ENCODE measurements at places on chromosomes 12 and 14. TPM values are rescaled to one million over a fixed set of nuclear protein-coding genes. Genes with fewer than 3 reads are reported as not detected.

DNA sequence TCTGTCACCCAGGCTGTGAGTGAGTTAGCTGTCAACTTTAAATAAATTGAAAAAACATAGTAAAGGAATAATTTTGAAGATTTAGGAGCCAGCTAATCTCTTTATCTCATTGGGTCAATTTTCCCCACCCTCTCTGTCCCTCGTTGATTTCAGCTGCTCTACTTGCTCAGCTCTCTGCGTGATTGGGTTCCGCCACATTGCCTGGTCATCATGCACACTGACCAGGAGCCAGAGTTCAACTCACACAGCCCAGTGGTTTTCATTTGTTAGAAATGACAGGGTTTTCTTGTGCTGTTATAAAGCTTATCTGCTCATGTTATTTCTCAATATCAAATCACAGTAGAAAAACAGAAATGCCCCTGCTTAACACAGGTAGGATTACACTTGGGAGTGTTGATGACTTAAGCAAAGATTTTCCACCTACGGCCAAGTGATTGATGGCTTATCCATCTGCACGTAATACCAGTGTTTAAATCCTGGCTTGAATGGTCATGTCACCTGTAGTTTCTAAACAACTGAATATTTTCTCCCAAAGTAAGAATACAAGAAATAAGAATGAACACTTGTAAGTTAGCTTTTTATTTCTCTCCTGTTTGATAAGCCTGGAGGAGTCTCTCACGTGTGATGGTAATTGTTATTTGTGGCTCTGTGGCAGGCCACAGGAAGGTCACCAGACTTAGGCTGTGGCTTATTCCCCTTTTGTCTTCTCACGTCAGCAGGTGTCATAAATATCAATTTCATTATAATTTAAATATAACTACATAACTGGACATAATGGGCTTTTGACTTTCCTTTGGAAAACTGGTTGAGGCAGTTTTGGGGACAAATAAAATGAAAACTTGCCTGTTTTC lies 367.2 kb upstream of the DDHD1 start:
- no peak for DNase-seq

DNA sequence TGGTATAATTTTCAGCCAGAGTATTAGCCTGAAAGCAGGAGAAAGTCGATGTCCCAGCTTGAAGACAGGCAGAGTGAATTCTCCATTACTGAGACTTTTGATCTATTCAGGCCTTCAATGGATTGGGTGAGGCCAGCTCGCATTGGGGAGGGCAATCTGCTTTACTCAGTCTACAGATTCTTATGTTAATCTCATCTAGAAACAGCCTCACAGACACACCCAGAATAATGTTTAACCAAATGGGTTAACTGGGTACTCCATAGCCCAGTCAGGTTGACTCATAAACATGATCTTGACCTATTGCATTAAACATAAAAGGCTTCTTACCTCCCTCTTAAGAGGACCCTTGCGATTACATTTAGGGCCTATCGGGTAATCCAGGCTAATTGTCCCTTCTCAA lies 118.0 kb downstream of the KTN1 start:
- DNase-seq, result no peak

- no peak for DNase-seq
These were observed 807 bp downstream of the B4GALNT3 start for GRCh38 chr12:460261-461230.

GRCh38 chr12:7021956-7022355 lies 3.7 kb upstream of the LPCAT3 start:
- DNase-seq, result no peak

DNA sequence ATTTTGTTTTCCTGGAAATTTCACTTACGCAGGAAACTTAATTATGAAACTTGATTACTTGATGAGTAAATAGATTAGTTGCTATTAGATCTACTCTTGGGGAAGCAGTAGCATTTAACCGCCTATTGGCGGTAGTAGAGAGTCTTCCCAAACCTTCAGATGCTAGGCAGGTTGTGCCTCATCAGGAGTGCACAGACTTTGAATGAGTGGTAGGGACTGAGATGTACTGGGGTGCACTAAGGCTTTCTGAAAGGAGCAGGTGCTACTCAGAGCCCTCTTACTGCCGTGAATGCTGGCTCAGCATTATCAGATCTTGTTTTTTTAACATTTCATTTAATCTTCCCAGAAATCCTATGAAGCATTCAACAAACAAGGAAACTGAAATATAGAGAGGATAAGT lies 7.7 kb downstream of the GATC start:
- DNase-seq, result no peak

GRCh38 chr14:54676812-54677708 lies 110.1 kb downstream of the SAMD4A start:
- no peak for DNase-seq

DNA sequence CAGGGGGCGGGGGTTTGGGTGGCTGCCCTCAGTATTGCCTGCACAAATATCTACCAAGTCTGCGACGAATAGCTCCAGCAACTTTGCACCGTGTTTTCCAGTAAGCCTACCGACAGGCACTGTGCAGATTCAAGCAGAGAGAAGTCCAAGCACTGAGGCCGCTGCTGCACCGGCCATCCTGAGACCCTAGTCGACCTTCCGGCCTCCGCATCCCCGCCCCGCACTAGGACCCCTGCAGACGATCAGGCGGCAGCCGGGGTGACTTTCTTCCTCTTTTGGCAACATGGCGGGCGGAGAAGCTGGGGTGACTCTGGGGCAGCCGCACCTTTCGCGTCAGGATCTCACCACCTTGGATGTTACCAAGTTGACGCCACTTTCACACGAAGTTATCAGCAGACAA lies at the start of gene EIF2S3B:
Gene EIF2S3B, plus strand, starts transcription at position 271 of the 400 bp plus-strand sequence. Its CDS starts 13 bp downstream, at position 284.
- DNase-seq, result no peak

GRCh38 chr14:75969126-75969525 lies 12.7 kb downstream of the TGFB3 start:
- DNase-seq, result no peak

GRCh38 chr14:55458800-55459515 lies 18.5 kb upstream of the TBPL2 start:
- DNase-seq, result no peak

- DNase-seq, result peak; percentile 51
These were observed 613 bp downstream of the SRSF9 start for GRCh38 chr12:120468821-120469449.

DNA sequence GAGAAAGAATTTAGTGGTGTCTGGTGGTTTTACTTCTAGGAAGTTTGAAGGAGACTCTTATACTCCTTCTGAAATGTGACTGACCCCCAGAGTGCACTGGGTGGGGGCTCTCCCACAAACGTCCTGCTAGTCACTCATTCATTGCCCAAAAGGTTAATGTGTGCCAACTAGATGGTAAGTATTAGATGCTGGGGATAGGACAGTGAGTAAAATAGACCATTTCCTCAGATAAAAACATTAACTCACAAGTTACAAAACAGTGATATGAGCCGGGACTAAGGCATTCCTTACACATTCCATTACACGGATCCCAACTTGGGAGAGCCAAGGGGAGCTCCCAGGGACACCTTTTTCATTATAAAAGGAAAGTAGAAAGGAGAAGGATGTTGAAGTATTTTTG lies 185.1 kb downstream of the ATXN7L3B start:
- DNase-seq, result no peak

DNA sequence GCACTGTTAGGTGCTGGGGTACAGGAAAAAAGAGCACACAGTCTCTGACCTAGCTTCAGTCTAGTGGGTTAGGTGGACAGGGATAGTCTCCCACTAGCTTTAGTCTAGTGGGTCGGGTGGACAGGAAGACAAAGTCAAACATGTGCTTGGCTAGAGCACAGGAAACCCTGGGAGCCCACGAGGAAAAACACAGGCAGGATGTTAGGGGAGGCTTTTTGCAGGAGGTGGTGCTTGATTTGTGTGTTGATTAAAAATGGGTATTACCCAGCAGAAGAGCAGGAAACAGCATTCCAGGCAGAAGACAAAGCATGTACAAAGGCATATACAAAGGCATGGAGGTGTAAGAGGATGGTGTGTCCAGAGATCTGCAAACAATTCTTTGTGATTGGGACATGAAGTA lies 23.3 kb downstream of the SLC38A2 start:
- no peak for DNase-seq

DNA sequence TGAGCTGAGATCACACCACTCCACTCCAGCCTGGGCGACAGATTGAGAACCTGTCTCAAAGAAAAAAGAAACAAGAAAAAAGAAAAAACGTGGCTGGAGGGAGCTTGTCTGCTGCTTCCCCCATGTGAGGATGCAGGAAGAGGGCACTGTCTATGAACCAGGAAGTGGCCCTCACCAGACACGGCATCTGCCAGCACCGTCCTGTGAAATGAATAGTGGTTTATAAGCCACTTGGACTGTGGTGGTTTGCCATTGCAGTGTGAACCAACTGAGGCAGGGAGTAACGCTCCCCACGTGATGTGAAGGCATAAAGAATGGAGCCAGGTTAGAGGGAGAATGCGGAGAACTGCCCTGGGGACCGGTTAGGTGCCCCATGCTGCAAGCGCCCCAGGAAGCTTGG lies 4.5 kb upstream of the BRF1 start:
- DNase-seq, result no peak

- DNase-seq, result no peak
These were observed 17.1 kb upstream of the AMN start for GRCh38 chr14:102905116-102906108.

DNA sequence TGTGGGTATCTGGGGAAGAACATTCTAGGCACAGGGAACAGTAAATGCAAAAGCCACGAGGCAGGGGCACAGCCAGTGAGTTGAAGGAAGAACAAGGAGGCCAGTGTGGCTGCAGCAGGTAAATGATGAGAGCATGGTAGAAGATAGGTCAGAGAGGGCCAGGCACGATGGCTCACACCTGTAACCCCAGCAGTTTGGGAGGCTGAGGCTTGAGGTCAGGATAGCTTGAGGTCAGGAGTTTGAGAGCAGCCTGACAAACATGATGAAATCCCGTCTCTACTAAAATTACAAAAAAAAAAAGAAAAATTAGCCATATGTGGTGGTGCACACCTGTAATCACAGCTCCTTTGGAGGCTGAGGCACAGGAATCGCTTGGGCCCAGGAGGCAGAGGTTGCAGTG lies 86.7 kb upstream of the ESRRB start:
- no peak for DNase-seq

GRCh38 chr12:53516758-53517455 lies 9.6 kb upstream of the NPFF start:
- DNase-seq, result no peak

GRCh38 chr12:105420659-105421240 lies 90.3 kb downstream of the C12orf75 start:
- peak; percentile 72 for DNase-seq

DNA sequence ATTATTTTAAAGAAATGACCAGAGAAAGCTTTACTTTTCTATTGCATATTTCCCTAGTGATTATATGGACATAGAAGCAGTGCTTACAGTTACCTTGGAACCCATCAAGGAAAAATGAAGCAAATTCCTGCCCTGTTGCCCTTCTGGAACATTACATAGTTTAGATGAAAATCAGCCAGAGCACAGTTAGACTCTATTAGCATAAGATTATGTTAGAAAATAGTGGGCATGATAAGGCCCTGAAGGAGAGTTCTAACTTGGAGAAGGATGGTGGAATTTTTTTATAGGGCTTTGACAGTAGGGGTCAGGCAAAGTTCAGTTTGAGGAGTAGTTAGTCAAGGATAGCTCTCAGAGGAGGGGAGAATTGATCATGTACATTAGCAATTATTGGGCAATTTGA lies 74.3 kb downstream of the FUT8 start:
- DNase-seq, result no peak

DNA sequence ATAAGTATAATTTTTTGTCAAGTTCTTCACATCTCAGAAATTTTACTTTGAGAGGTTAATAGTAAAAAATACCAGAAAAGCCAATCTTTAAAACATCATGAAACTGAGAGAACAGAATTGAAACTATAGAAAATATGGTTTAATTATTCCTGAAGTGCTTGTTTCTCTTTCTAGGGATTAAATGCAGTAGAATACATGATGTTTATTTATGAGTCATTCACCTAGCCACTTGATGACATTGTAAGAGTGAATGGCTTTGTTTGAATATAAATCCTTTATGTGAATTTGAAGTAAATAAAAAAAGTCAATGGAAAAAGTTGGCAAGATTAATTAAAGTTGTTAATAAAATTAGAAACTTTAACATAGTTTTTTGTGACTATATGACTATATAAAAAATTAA lies 48.4 kb downstream of the KTN1 start:
- DNase-seq, result no peak

GRCh38 chr12:75945581-75945980 lies 86.0 kb downstream of the PHLDA1 start:
- no peak for DNase-seq

GRCh38 chr12:121218588-121219352 lies 8.8 kb downstream of the P2RX4 start:
- no peak for DNase-seq

DNA sequence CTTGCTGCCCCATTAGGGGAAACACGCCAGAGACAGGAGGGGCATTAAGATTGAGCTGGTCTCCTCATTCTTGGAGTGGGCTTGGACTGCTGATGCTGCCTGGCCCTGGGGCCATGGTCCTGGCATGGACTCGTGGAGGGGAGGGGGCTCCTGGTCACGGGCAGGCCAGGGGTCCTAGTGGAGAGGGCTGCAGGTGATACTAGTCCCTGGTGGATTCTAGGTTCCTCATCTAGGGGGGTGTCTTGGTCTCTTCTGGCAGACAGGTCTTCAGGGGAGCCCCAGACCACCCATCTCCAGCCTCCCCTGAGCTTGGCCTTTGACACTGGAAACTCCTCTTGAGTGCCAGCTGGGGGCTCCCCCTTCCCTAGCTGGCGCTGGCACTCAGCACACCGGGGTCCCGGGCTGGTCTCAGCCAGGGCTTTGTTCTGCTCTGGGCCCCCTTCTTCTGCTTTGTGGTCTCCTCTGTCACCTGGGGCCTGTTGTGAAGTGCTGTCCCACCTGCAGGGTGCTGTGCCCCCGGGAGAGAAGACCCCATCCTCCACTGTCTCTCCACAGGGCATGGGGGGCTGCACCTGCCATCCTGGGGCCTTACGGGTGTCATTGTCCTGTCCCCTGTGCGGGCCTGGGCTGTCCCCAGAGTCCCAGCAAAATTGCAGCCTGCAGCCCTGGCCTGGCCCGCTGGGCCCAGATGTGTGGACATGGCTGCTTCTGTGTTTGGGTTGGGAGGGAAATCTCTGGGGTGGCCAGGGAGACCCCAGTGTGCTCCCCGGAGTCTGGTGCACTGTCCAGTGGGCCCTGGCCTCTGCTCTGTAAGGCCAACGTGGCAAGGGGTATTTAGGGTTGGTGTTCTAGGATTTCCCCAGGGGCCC lies 2.3 kb downstream of the KIF26A start:
- no peak for DNase-seq

The SLC22A17 gene
- polyA plus RNA-seq, result 62.4 TPM

The ZDHHC22 gene
- 0.57 TPM for polyA plus RNA-seq

The NGB gene
- polyA plus RNA-seq, result not detected

The DIO2 gene
- polyA plus RNA-seq, result 0.45 TPM

The FOXN4 gene
- 2.9 TPM for polyA plus RNA-seq

The CLBA1 gene
- 25.0 TPM for polyA plus RNA-seq

The GUCY2C gene
- 1.1 TPM for polyA plus RNA-seq

The BCL11B gene
- 2.7 TPM for polyA plus RNA-seq

The AGAP2 gene
- polyA plus RNA-seq, result 1.2 TPM

The PCED1B gene
- polyA plus RNA-seq, result 4.2 TPM

The CTSG gene
- polyA plus RNA-seq, result 0.27 TPM

The ENDOU gene
- polyA plus RNA-seq, result 0.40 TPM

The RNU7-1 gene
- polyA plus RNA-seq, result not detected

Measured in left kidney (tissue), 8 donors.